ENCODE measurements at places on chromosomes 11 and 22. TPM values are rescaled to one million over a fixed set of nuclear protein-coding genes. Genes with fewer than 3 reads are reported as not detected.

The BDNF gene
- total RNA-seq = not detected

The IRAG1 gene
- not detected for total RNA-seq

The RPUSD4 gene
- 38.8 TPM for total RNA-seq

The SDF2L1 gene
- total RNA-seq = 79.1 TPM

The KCNJ4 gene
- not detected for total RNA-seq

The CAVIN3 gene
- total RNA-seq = 18.7 TPM

The TESMIN gene
- total RNA-seq = 11.8 TPM

The DNAJB7 gene
- total RNA-seq = not detected

The HPX gene
- not detected for total RNA-seq

The F2 gene
- not detected for total RNA-seq

The NPAS4 gene
- not detected for total RNA-seq

The L3MBTL2 gene
- 36.6 TPM for total RNA-seq

The SMCO4 gene
- total RNA-seq = 37.5 TPM

The SLC22A9 gene
- total RNA-seq = not detected

The TBX10 gene
- total RNA-seq = not detected

The ACRV1 gene
- total RNA-seq = not detected

The MUC2 gene
- total RNA-seq = not detected

The OR51B4 gene
- not detected for total RNA-seq

The MYOD1 gene
- total RNA-seq = not detected

The PGA5 gene
- total RNA-seq = not detected

All from activated CD8-positive, alpha-beta memory T cell treated with anti-CD3 and anti-CD28 coated beads, Interleukin-2, amount 10 ng/mL, durations not matched to agents 7 days and 5 days (primary cell).